ENCODE measurements at places on chromosomes 3 and 15. TPM values are rescaled to one million over a fixed set of nuclear protein-coding genes. Genes with fewer than 3 reads are reported as not detected.
A peak's percentile ranks its signal among the peaks of the same experiment; 100 is the strongest.

Gene SLC15A2
- total RNA-seq: 0.91 TPM

Gene C3orf85
- not detected for total RNA-seq

Gene ITGB5
- total RNA-seq: 67.2 TPM

Gene LRCH3
- total RNA-seq: 43.1 TPM

Gene MYO1E
- 68.8 TPM for total RNA-seq

Gene LDHAL6B
- not detected for total RNA-seq

Gene COLQ
- 1.5 TPM for total RNA-seq

Gene CCR3
- not detected for total RNA-seq

Gene SKOR1
- total RNA-seq: 0.35 TPM

DNA sequence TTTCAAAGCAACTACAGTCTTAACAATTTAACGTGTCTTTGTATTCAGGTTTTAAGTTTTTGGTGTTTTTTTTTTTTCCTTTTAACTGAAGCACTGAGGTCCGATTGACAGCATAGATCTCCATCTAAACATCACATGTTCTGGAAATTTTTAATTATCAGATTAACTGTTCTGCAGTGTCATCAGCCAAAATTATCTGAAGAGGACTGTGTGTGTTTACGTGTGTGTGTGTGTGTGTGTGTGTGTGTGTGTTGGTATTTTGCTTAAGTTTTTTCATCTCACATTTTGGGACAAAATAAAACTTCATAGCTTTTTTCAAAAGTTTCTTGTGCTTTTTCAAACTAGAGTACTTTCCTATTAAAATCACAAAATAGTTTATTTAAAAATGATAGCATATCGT is 1.8 kb downstream of the PIK3CA start:
- no peak overlapping the region for H3K27ac ChIP-seq
- peaks cover 12% of the 10 kb centered on the region for H3K4me1 ChIP-seq
- H3K36me3 ChIP-seq: no peaks in the 10 kb centered on the region
- H3K4me3 ChIP-seq: peak overlapping the region; percentile 91
- H3K27me3 ChIP-seq: no peaks in the 10 kb centered on the region

DNA sequence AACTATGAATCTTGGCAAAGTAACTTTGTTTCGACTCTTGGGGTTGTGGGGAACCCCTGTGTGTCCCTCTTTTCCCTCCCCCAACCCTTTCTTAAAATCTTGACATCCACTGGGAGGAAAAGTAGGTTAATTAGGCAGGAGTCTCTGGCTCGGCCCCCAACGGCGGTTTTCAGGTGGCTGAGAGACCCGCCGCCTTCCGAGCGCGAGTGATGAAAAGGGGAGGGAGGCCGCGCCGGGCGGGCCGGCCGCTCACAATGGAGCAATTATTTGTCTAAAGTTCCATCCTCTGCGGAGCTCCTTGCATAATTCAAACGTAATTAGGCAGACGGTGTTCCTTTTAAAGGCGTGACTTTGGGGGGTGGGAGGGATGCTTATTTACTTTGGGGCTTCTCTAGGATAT is 51.7 kb downstream of the ZIC4 start:
- peaks cover 93% of the 10 kb centered on the region for H3K27me3 ChIP-seq
- H3K4me1 ChIP-seq: no peaks in the 10 kb centered on the region
- H3K36me3 ChIP-seq: no peaks in the 10 kb centered on the region

GRCh38 chr3:169228522-169228921 is 435.0 kb downstream of the MECOM start:
- no peak overlapping the region for H3K27ac ChIP-seq
- H3K36me3 ChIP-seq: no peaks in the 10 kb centered on the region
- H3K4me3 ChIP-seq: no peak overlapping the region
- no peaks in the 10 kb centered on the region for H3K27me3 ChIP-seq

GRCh38 chr3:84980011-84980410 is 21.2 kb downstream of the CADM2 start:
- H3K4me3 ChIP-seq: no peak overlapping the region
- no peaks in the 10 kb centered on the region for H3K4me1 ChIP-seq
- H3K27ac ChIP-seq: no peak overlapping the region
- H3K36me3 ChIP-seq: no peaks in the 10 kb centered on the region

- no peaks in the 10 kb centered on the region for H3K27me3 ChIP-seq
- DNase-seq: no peak
Measured at GRCh38 chr15:75828429-75828828, 14.8 kb upstream of the UBE2Q2 start.

DNA sequence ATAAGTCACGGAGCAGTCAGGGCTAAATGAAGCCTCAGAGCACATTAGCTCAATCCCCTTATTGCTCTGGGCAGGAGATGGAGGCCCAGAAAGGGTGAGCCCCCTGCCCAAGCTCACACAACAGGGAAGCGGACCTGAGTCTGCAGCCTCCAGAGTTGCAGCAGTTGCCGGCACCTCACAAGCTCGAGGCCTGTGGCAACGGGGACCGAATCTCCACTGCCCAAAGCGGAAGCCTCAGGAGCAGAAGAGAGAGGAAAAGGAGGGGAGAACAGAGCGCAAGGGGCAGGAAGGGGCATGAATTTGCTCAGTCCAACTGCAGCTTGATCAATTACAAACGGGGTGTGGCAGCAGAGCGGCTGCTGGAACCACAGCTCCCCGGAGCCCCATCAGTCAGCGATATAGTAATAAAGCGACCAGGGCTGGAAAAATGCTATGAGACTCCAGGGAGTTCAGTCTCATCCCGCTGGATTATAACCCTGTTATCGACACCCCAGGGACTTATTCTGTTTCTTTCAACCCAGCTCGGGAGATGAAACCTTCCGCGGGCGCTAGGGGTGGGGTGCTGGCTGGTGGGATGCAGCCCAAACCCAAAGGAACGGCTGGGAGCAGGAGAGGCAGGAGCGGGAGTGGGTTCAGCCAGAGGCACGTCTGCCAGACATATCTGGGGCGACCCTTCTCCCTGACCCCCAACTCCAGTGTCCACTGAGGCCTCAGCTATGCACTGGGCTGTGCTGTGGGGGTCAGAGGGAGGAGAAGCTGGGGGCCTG is 219.7 kb upstream of the LINGO1 start:
- no peaks in the 10 kb centered on the region for H3K4me1 ChIP-seq
- H3K27ac ChIP-seq: no peak overlapping the region
- H3K4me3 ChIP-seq: no peak overlapping the region
- H3K36me3 ChIP-seq: no peaks in the 10 kb centered on the region
- no peak for DNase-seq

DNA sequence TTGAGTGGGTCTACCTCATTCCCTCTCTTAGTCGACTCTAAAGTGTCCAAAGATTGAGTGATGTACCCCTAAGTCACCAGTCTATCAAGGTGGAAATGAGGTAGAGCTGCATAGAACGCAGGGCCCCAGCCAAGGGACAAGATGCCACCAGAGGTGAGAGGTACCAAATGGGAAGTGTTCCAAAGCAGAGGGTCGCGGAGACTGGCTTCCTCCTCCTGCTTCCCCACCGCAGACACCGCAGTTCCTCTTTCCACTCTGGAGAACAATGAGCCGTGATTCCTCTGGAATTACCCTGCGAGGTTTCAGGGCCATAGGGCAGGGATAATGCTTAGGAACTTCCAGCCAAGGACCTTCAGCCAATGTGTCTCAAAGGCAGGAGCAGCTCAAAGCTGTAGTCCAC is 55.8 kb downstream of the DAPK2 start:
- no peaks in the 10 kb centered on the region for H3K36me3 ChIP-seq
- no peak overlapping the region for H3K27ac ChIP-seq
- H3K27me3 ChIP-seq: no peaks in the 10 kb centered on the region
- H3K4me1 ChIP-seq: peaks cover 7% of the 10 kb centered on the region
